Kidney glomerular epithelial cell (primary cell): ENCODE measurements at places on chromosomes 5 and 9.

DNA sequence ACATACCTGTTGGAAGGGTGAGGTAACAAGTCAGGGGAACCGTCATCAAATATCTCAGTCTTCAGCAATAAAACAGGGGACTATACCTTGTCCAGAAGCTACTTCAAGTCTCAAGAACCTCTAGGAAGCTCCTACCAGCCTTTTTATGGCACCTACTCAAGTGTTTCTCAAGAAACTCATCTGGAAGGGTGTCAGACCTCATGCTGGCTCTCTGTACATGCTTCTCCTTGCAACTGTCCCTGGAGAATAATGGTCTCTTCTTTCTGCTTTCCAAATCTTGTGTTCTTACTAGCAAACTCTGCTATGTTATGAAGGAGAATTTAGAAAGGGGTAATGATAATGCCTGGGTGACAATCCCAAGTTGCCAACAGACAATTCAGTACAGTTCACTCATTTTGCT is 8.3 kb upstream of the PTAR1 start:
- DNase-seq = no peak

DNA sequence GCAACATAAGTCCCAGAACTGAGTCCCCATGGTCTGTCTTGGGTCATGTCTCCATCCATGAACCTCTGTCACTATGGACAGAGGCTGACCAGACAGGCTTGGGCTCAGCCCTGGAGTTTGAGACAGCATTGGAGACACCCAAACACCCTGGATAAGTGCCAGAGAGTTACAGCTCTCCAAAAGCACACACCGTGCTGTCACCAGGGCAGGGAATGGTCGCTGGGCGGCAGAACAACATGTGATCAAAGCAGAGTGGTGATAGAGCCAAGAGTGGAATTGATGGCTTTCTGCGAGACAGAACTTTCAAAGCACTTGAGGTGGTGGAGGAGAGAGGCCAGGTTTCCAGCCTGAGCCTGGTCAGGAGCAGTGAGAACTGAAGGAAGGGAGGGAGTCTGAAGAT is 50.1 kb downstream of the DRD1 start:
- no peak for DNase-seq

- DNase-seq = no peak
Measured at GRCh38 chr9:18296702-18297055, 177.3 kb upstream of the ADAMTSL1 start.

DNA sequence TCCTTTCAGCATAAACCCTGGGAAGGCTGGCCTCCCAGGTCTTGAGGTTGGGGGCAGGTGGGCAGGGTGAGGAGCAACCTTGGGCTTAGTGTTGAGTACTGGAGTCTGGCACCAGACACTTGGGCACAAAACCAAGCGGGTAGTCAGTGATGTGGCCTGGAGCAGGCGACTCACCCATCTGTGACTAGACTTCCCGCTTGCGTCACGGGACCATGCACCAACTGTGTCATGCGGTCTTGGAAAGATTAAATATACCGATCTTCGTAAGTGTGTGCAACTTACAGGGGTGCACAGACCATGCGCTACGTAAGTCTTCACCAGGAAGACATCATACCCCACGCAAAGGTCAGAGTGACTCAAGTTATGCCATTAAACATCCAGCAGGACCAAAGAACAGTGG is 304.4 kb upstream of the IRX4 start:
- DNase-seq = no peak

DNA sequence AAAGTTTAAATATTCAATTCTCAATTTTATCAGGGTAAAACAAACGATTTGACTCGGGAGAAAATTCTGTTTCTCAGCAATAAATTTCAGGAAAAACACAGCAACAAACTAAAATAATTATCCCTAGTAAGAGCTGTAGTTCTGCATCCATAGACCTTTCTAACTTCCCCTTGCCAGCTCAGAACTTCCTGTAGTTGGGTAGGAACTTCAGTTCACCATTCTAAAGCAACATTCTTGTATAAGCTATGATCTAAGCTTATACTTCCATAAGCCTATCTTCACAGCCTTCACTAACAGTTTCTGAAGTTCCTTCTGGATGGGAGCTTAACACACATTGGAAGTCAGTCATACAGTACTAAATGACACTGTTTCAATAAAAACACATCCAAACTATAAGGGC is 96.6 kb downstream of the UBAP2 start:
- DNase-seq = no peak

DNA sequence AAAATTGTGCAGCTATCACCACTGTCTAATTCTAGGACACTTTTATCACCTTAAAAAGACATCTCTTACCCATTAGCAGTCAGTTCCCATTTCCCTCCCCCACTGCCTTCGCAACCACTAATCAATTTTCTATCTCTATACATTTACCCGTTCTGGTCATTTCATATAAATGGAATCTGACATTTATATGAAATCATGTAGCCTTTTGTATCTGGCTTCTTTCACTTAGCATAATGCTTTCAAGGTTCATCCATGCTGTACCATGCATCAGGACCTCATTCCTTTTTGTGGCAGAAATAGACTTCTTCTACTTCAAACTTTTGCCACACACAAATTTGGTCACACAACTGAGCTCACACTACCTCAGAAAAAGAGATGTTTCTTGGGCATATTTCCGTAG is 32.2 kb downstream of the FRMPD1 start:
- DNase-seq = no peak
